Activated CD8-positive, alpha-beta memory T cell treated with anti-CD3 and anti-CD28 coated beads, Interleukin-2, amount 50 U/mL, for 4 hours (primary cell): ENCODE measurements at places on chromosomes 4 and X.

DNA sequence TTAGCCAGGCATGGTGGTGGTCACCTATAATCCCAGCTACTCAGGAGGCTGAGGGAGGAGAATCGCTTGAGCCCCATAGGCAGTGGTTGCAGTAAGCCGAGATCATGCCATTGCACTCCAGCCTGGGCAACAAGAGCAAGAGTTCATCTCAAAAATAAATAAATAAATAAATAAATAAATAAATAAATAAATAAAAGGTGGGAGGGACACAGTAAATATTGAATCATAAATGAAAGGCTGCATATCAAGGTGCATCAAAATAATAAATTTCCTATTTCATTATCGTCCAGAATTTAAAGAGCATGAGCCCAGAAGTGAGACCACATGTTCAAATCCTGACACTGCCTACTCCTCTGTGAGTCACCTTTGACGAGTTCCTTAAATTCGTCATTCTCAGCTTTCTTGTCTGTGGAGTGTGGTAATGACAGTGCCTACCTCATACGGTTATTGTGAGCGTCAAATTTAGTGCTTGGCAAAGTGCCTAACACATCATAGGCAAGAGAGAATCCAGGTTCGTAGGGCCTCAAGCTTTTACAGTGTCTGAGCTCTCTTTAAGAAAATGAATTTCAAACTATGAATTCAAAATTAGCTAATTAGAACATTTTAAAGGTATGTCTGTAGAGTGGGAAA is 49.9 kb downstream of the IL15 start:
- no peak for DNase-seq

GRCh38 chr4:69095301-69095731 is 958 bp upstream of the UGT2B7 start:
- DNase-seq: no peak

- peak; percentile 44 for DNase-seq
Observed at GRCh38 chr4:17577665-17578481, 875 bp downstream of the LAP3 start.

- no peak for DNase-seq
Observed at GRCh38 chr4:144338148-144338547, 197.6 kb upstream of the GYPA start.

- no peak for DNase-seq
Observed at GRCh38 chrX:13051529-13052172, 7.2 kb upstream of the FAM9C start.

- no peak for DNase-seq
Observed at GRCh38 chr4:110454441-110454840, 21.5 kb upstream of the ENPEP start.

GRCh38 chr4:1834047-1834775 is 21.7 kb downstream of the LETM1 start:
- DNase-seq: no peak

GRCh38 chr4:185020293-185020808 is 2.1 kb downstream of the HELT start:
- DNase-seq: no peak

- no peak for DNase-seq
Observed at GRCh38 chrX:72102126-72102525, 29.6 kb downstream of the RTL5 start.

- DNase-seq: no peak
Observed at GRCh38 chr4:40379248-40379647, 44.1 kb downstream of the CHRNA9 start.

DNA sequence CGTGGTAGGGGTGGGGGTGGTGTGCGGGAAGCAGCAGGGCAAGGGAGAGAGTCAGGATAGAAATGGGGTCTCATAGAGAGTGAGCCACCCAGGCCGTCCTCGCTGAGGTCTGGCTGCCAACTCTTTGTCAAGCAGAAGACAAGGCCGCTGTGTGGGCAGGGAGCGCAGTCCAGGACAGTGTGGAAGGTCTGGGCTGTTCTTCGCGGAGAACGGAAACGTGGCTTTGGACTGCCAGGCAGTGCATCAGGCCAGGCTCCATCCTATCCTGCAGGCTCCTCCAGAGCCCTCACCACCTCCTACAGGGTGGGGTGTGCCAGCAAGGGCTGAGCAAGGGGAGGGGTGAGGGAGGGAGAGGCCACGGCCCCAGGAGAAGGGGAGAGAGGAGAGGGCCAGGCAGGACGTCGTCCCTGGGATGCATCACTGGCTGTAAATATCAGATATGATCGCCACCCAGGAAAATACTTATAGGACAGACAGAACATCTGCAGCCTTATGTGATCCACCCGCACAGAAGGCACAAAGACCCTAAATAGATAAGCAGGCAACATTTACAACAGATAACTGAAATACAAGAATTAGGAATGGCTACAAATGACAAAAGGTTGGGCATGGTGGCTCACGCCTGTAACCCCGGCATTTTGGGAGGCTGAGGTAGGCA is 85.3 kb downstream of the ABLIM2 start:
- DNase-seq: no peak

- no peak for DNase-seq
Observed at GRCh38 chrX:48751343-48751742, 10.2 kb upstream of the GLOD5 start.

DNA sequence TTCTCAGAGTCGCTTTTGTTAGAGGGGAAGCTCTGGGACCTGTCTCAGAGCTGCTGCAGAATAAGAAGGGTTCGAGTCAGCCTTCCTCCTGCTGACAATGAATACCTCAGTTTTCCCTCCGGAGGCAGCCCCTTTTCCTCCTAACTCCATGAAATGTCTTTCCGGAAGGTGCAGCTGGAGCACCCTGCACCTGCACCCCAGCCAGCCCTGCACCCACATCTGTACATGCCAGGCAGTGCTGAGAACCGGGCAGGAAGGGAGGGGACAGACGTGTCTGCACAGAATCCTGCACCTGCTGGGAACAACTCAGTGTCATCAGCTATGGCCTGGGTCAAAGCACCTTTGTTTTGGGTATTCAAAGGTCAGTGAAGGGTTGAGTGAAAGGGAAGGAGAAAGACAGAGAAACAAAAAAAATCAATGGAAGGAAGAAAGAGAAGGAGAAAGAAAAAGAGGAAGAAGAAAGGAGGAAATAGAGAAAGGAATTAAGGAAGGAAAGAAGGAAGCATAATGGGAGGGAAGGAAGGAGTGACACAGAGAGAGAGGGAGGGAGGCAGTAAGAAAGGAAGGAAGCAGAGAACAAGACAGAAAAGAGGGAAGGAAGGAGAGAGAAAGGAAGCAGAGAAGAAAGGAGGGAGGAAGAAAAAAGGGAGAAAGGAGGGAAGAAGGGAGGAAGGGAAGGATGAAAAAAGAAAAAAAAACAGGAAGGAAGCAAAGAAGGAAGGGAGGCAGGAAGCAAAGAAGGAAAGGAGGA is 273.7 kb downstream of the DHRSX start:
- DNase-seq: no peak

GRCh38 chr4:181158971-181159370 is 1084.2 kb upstream of the TENM3 start:
- DNase-seq: no peak

GRCh38 chrX:105307762-105308161 is 87.3 kb upstream of the TEX13A start:
- no peak for DNase-seq

DNA sequence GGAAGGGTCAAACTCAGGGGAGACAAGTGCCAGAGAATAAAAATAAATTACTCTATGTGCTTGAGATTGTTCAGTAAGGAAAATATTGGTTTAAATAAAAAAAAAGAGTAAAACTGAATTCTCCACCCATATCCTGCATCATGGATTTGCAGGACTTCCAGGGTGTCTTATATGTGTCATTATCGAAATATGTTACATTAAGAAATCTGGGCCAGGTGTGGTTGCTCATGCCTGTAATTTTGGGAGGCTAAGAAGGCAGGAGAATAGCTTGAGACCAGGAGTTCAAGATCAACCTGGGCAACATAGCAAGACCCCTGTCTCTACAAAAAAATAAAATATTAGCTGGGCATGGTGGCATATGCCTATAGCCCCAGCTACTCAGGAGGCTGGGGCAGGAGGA is 104.9 kb downstream of the PPP3CA start:
- DNase-seq: no peak

- no peak for DNase-seq
Observed at GRCh38 chrX:79412972-79413371, 45.8 kb upstream of the ITM2A start.
